ENCODE measurements at places on chromosomes 16 and 17. TPM values are rescaled to one million over a fixed set of nuclear protein-coding genes. Genes with fewer than 3 reads are reported as not detected.

GRCh38 chr16:66409156-66409555, 17.9 kb upstream of the BEAN1 start:
- peaks cover 12% of the 10 kb centered on the region for H3K4me1 ChIP-seq
- no peaks in the 10 kb centered on the region for H3K36me3 ChIP-seq
- no peaks in the 10 kb centered on the region for H3K27me3 ChIP-seq
- DNase-seq = no peak
- H3K27ac ChIP-seq = no peak overlapping the region

The INO80E gene
- total RNA-seq = 47.5 TPM

The ZFHX3 gene
- 35.4 TPM for total RNA-seq

The STAC2 gene
- 0.17 TPM for total RNA-seq

The GAST gene
- not detected for total RNA-seq
